ENCODE measurements at places on chromosomes 7 and 10.
A peak's percentile ranks its signal among the peaks of the same experiment; 100 is the strongest.

- DNase-seq = no peak
These were observed 223.7 kb upstream of the MKLN1 start for GRCh38 chr7:131103997-131104396.

DNA sequence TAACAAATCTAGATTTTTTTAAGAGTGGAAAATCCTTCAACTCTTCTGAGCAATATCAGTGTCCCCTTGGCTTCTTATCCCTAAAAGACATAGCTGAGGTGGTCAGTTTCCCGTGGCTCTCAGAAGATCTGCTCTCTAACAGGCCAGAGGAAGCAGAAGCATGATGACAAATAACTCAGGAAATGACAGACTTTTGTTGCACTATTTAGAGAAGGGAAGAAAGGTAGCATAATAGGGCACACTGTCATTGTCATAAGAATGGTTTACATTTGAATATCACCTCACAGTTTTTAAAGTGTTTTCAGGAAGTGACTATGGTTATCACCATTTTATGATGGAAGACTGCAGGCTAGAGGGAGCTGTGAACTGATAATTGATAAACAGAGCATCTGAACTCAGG is 33.6 kb upstream of the RAPGEF5 start:
- DNase-seq = no peak

GRCh38 chr10:87915989-87916388 is 52.6 kb downstream of the PTEN start:
- no peak for DNase-seq

DNA sequence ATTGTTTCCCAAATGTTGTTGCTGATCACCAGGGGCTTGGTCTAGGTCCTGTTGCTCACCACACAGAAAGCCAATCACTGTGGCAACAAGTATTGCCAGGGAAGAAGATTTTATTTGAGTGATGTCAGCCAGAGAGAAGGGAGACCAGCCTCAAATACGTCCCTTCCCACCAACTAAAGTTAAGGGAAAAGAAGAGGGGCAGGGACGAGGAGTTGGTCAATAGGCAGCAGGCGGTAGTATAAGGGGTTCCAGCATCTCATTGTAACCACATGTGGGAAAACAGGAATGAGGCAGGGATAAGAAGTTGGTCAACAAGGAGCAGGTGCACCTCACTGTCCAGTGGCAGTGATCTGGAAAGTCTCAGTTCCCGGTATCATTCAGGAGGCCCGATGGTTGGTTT is 138.9 kb upstream of the KCNMA1 start:
- DNase-seq = no peak

- DNase-seq = no peak
These were observed 41.5 kb upstream of the SLC39A12 start for GRCh38 chr10:17910125-17910789.

DNA sequence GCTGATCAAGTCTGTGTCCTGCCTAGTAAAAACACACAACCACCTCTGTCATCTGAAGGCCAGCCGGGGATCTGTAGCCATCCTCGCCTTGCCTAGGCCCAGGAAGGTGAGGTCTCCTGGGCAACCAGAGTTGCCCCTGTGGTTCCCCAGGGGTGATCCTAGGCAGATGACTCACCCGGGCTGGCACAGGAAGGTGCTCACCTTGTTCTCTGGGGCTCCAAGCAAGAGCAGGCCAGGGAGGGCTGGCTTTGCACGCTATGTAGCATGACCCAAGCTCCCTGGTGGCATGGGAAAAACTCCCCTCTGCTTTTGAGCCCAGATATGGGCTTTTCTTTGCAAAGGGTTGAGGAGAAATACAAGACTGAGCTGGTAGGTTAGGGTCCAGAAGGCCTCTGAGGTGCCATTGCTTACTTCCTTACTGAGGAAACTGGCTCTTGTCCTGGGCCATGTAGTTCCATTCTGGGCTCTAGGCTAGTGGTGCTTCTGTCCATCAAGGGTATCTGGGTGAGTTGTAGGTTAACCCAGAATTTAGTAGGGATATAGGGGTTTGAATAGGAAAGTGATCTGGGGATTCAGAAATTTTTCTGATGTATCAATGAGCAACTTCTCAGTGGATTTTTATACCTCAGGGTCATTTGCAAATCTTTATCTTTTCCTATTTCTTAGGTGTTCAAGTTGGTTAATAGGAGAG is 112.0 kb downstream of the NT5C2 start:
- no peak for DNase-seq

GRCh38 chr10:81021428-81022129 is 483.9 kb downstream of the SH2D4B start:
- no peak for DNase-seq

- DNase-seq = no peak
These were observed 34.0 kb downstream of the GOT1 start for GRCh38 chr10:99396471-99396870.

DNA sequence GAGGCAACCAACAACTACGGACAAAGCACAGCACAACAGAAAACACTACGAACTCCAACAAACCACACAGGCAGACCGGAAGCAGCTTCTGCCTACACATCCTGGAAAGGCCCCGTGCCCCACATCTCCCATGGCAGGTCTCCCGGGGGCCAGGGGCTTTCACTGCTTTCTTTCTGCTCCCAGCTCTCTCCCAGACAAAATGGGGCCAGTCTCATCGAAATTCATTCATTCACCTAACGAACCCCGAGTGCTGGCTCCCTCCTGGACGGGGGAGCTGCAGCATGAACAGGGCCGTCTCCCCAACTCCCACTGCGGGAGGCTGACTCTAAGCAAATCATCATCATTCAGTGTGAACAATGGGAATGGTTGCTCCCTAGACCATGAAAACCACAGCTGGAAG is 47.6 kb upstream of the NANOS1 start:
- no peak for DNase-seq

- DNase-seq = no peak
These were observed 185.2 kb upstream of the ITGB1 start for GRCh38 chr10:33143160-33143728.

DNA sequence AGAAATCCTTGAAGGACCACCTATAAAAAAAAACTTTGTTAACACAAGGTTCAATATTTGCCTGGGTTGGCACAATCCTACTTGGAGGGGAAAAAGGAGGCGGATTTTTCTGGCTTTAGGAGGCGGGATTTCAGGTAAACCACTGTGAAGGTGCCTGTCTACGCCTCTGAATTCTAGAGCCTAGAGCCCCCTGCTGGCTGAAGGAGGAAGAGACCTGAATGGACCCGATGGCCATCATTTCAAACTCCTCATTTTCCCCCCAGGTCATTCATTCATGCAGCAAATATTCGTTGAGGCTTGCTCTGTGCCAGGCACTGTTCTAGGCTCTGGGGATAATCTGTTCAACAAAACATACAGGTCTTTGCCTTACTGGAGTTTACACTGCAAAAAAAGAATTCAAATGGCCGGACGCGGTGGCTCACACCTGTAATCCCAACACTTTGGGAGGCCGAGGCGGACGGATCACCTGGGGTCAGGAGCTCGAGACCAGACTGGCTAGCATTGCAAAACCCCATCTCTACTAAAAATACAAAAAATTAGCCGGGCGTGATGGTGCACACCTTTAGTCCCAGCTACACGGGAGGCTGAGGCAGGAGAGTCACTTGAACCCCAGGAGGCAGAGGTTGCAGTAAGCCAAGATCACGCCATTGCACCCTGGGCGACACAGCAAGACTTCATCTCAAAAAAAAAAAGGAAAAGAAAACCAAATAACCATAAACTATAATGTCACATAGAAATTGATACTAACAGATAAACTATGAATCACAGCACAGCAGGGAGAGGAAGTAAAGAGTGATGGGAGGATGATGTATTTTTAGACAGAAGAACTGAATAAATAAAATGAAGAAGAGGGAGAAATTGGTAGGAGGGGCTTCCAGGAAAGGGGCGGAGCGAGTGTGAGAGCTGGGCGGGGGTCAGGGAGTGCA is 90.1 kb upstream of the NFE2L3 start:
- peak; percentile 53 for DNase-seq

- no peak for DNase-seq
These were observed 34.0 kb upstream of the CD36 start for GRCh38 chr7:80604436-80604835.

- no peak for DNase-seq
These were observed 123.1 kb upstream of the MACROH2A2 start for GRCh38 chr10:69929575-69929974.

GRCh38 chr10:131350245-131350644 is 38.7 kb upstream of the TCERG1L start:
- no peak for DNase-seq

- no peak for DNase-seq
These were observed 31.0 kb downstream of the TACR2 start for GRCh38 chr10:69385454-69386350.

DNA sequence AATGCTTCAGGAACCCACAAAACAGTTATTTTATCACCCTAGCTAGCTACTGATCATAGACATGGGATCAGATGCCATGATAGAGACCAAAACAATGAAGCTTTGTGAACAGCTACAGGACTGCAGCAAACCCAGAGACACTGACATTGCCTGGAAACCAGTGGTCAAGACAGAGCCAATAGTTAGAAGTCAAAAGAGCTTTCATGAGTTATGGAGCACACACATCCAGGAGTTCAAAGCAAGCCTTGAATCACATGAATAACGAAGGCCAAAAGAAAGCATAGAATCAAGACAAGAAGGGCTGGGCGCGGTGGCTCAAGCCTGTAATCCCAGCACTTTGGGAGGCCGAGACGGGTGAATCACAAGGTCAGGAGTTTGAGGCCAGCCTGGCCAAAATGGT is 34.5 kb upstream of the GSAP start:
- no peak for DNase-seq

GRCh38 chr7:113606325-113606724 is 312.5 kb downstream of the PPP1R3A start:
- DNase-seq = no peak

GRCh38 chr7:64875658-64876406 is 27.2 kb upstream of the ZNF273 start:
- DNase-seq = no peak

DNA sequence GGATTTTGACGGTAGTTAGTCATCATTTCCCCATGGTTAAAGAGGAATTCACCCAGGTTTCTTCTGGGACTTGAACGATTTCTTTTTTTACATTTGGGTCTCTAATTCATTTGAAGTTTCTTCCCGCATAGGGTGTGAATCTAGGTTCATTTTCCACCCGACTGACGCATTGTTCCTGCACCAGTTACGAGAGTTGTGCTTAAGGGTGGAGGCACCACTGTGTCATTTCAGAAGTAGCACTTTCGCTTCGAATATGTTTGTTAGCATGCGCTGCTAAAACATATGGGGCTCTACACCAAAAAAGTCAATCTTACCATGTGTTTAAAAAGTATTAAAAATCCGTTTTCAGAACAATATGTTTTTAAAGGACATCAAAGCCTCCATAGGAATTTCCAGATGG is 140.3 kb downstream of the VIPR2 start:
- no peak for DNase-seq

GRCh38 chr10:96632974-96633710 is 46.3 kb upstream of the TM9SF3 start:
- DNase-seq = no peak

DNA sequence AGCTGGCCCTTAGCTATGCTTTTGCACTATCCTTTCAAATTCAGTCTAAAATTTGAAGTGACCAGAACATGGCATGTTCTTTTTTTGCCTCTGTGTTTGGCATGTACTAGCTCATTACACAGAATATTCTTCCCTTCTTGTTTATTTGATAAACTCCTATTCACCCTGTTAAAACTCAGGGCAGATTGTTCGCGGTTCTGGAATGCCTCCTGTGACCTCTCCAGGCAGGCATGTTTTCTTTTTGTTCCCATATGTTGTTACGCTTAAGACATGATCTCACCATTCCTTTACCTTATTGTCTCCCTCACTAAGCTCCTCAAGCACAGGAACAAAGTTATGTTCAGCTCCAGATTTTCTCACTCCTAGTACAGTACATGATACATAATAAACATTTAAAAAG is 181.7 kb downstream of the CCSER2 start:
- no peak for DNase-seq

- DNase-seq = no peak
These were observed 105.0 kb downstream of the PRTFDC1 start for GRCh38 chr10:24847112-24848070.
